ENCODE measurements at places on chromosomes 5 and 9.

DNA sequence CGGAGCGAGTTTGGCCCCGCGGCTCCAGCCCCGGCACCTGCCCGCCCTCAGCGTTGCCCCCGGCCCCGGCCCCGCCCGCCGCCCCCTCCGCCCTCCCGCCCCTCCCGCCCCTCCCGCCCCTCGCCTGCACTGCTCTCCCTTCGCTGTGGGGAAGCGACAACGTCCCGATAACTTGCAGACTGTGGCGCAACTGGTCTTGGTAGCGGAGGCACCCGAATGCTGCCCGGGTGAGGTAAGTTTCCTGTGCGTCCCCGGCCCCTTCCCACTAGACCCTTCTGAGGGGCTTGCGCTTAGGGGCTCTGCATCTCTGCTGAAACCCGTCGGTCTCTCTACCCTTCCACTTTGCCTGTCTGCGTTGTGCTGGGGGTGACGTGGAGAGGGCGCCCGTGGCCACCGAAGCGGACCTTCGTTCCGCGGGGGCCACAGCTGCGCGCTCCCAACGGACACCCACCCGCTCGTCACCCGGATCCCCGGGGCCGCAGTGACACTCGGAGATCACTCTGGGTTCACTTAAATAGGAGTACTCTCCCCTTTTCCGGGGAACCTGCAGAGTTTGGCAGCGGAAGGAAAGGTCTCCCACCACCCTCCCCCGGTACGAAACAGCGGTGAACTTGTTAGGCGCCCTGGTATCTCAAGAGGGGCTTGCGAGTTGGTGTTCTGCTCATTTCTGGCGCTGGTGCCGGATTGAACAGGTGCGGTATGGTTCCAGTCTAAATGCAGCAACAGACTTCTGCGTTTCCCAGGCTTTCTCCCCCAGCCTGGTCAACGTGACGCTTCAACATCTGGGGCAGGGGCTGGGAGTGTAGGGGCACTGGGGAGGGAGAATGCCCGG, 707 bp downstream of the PIP5K1B start:
- DNase-seq, result no peak

GRCh38 chr9:90057361-90057760, 452.5 kb downstream of the GADD45G start:
- DNase-seq, result no peak

- DNase-seq, result no peak
Measured at GRCh38 chr5:122864400-122864799, 19.0 kb downstream of the SNX24 start.

DNA sequence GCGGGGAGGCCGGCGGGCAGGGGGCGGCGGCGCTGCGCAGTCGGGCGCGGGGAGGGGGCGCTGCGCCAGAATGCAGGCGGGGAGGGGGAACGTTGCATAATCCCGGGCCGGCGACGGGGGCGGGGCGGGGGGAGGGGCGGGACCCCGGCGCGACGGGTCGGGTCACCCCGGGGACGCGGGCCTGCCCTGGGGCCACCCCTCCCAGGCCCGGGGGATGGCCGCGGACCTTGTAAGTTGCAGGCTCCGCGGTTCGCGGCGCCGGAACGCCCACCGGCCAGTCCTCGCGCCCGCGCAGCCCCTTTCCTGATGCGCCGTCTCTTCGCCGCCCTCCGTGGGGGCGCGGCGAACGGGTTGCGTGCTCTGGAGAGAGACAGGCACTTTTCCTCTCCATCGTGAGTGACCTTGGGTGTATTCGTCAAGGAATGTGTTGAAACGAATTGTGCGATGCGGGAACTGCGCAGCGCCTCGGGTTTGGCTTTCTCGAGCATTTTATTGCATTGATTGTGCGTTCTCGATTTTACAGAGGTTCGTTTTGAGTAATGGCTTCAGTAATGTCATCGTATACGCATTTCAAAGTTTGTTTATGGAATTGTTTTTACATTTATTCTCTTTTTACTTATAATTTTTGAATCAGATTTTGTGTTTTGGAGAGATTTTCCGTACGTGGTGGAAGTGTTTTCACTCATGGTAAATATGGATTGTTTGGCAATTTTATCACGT, 802 bp downstream of the SPIN1 start:
- no peak for DNase-seq

DNA sequence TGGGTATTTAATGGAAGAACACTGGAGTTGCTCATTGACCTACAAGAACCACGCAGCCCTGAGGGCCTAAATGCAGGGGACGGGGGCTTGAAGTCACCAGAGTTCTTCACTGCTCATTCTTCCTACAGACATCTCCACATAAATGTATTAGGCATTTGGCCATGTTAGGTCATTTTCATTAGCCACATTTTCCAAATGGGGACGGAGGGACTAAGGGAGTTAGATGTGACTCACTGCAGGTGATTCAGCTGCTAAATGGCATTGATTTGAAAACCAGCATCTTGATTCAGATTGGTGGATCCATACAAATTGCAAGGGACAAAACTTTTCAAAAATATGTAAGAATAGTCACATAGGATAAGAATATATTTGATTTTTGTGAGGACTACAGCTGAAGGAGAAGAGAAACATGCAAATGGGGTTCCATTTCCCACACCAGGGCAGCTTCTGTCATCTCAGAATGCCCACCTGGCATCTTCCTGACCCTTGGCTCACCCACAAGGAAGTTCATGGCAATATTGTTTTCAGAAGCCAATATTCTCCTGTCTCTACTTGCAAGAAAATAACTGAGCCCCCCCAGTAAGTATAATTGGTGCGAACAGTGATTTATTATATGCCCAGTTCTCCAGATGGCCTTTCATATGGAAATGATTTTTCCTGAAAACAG, 264.8 kb downstream of the DOCK8 start:
- DNase-seq, result no peak

DNA sequence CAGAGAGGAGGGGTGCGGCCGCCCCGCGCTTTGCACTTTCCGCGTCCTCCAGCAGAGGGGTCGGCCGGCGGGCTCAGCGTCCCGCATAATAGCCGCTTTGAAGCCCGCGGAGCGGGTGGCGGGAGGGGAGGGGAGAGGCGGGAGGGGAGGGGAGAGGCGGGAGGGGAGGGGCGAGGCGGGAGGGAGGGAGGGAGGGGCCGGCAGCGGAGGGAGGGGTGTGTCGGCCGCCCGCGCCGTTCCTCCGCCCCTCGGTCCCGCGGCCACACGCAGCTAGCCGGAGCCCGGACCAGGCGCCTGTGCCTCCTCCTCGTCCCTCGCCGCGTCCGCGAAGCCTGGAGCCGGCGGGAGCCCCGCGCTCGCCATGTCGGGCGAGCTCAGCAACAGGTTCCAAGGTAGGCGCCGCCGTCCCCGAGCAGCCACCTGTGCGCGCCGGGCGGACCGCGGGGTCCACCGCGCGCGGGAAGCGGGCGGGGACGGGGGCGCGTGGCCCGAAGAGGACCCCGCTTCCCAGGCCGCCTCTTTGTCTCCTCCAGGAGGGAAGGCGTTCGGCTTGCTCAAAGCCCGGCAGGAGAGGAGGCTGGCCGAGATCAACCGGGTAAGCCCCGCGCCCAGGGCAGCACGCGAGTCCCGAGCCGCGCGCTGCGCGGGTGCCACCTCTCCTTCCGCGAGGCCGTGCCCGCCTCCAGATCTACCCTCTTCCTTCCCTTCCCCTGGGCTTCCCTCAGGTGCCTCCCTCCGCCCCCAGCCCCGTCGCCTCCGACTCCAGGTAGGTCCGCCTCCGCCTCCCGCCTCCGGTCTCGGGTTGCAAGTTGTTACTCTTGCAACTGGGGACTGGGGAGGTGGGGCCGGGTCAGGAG, at the start of gene AIF1L:
Gene AIF1L (plus strand): TSS at position 263 of the 857 bp plus-strand sequence. CDS start 99 bp downstream, at position 362.
- no peak for DNase-seq

DNA sequence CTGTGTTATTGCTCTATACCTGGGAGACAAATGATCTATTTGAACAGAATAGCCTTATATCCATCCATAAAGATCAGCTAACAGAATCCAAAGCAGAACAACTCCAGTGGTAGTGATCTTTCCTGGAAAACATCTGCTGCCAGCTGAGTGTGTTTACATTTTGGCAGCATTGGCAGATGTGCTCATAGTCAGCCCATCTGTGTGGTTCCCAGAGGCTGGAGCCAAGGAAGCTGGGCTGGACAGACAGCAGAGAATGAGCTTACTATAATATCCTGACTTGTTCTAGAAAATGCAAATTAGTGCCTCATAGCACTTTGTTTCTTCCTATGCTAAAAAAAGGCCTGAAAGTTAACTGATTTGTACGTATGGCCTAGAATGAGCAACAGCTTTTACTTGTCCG, 99.7 kb downstream of the ST8SIA4 start:
- DNase-seq, result peak; percentile 47

DNA sequence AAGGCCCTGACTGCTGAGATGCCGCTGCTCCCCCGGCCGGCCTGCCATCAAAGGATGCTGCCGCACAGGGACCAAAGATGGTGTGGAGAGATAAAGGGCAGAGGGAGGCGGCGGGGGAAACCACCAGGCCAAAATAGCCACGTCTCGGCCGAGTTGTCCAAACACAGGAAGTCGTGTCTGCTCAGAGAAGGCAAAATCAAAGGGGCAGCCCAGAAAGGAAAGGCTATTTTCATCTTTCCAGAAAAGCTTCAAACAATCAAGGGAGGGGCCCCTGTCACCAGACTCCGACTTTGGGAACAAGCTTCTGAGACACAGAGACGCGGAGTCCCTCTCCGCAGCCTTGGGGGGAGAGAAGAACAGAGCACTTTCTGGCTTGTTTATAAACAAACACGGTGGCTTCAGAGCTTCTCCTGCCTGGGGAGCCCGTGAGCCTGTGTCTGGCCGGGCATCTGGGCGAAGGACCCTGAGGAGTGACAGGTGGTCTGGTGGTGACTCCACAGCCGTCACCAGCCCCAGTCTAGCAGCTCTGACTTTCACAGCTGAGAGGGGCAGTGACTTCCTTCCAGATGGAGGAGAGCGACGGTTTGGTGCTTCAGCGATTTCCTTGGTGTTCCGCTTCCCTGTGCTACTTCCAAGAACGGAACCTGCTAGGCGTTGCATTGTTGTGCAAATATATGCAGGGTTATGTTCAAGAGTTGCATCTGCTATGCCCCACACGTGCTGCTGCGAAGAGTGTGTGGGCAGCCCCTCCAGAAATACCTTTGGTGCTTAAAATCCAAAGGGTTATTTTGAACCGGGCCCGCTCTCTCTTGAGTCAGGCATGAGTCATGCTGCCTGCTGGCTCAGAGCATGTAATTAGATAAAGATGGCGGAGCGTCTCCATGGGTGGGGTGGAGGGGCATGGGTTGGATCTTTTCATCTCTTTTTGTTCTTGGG, 24.0 kb downstream of the ADAMTSL2 start:
- DNase-seq, result no peak

GRCh38 chr5:124895236-124895635, 148.8 kb upstream of the ZNF608 start:
- DNase-seq, result no peak

DNA sequence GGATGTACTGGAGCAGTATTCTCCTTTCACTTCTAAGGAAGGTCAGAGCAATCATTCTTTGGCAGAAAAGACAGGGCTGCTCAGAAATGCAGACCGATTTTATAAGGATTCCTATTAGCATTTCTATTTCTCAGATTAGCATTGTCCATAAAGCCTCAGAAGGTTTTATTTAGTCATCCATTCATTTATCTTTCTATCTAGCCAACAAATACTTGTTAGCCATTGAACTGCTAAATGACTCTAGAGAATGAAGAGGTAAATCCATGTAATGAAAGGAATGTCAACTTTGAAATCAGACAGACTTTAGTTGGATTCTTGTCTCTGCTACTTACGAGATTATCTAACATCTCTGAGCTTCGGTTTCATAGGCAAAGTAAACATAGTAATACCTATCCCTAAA, 165.2 kb downstream of the SLC25A46 start:
- DNase-seq, result no peak

DNA sequence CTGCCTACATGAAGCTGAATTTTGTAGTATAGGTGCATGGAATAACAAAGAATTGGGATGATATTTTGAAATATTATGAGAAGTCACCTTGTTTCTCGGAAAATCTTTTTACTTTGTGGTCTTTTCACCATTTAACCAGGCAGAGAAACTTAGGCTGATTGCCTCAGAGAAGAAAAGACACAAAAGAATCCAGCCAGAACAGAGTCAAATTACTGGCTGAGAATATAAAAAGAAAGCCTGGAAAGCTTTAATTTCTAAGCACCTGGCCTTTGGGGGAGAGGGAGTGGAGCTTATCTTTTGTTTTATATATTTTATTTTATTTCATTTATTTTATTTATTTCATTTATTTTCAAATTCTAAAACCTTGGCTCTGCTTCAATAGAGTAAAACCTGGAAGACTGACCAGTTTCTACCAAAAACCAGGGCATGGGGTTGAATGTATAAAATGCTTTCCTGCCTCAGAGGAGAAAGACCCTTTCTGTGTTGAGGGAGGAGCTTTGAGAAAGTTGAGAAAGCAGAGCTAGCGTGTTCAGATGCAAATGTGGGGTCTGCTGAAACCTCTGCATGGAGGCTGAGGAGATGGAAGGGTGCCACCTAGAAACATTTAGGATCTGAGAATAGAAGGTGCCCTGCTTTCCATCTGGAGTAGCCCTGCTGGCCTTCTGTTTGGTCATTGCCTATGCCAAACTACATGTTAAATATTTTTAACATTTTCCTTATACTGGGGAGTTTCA, 81.6 kb downstream of the NREP start:
- no peak for DNase-seq

DNA sequence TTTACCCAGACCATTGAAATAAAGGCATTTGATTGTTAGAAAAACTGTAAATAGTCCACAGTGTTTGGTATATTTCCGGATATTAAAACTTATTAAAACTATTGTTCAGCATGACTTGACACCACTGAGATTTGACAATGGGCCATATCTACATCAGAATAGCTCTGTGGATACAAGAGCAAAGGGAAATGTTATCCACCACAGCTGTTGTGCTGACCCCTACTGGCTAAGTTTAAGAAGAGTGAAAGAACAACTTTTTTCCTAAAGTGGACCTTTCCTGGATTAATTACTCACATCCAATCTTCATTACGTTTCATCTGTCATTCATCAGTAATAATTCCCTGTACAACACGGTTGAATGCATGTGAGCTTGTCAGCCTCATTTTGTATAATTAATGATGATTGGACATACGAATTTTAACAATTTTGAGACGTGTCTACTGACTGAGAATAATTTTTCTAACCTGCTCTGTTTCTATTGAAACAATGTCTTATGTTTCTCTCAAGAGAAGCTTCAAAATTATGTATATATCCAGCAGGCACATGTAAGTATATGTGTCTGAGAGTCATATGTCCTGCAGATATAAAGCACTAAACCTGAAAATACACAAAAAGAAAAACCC, 1952.6 kb downstream of the MAT2B start:
- no peak for DNase-seq

- no peak for DNase-seq
Measured at GRCh38 chr9:99335280-99335679, 113.2 kb downstream of the SEC61B start.

All from NCI-H1694 treated with DMSO at 0.1 percent for 48 hours (cell line).